ENCODE measurements at places on chromosomes 6 and 20.

- no peak for DNase-seq
Measured at GRCh38 chr6:47446669-47447330, 30.8 kb upstream of the CD2AP start.

DNA sequence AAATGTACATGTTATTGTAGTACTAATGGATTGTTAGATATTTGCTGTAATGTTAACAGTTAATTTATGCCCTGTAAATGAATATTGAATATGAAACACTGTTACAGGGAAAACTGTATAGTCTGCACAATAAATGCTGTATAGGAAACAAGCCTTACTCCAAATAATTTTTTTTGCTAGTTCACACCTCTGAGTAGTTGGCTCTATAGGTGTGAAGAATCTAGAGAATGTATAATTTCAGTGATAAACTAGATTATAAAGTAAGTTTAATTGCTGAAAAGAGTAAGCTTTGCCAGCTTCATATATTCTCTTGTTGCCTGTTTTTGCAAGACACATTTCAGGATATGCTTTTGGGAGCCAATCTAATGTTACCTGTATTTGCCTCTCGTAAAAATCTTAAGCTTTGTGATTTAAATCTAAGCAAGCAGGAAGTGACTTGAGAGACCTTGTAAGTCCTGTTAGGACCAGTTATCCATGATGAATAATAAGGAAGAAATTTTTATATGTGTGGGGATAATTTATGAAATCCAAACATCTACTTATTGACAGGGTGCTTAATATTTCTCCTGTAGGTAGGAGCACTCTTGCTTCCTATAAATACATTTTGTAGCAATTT, 232.4 kb downstream of the ZFAND3 start:
- DNase-seq: no peak

DNA sequence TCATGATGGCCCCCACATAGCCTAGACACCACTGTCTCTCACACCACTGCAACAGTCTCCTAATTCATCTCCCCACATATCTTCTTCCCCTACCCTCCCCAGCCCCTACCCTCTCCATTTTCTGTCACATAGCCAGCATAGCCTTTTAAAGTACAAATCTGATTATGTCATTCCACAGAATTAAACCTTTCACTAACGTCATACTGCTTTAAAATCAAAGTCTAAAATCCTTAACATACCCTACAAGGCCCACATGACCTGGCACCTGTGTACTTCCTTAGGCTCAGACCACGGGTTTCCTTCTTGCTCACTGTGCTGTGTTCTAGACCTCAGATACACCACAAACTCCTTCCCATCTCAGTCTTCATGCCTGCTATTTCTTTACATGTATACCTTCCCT, 5.9 kb downstream of the OSTM1 start:
- DNase-seq: no peak

- no peak for DNase-seq
Measured at GRCh38 chr6:56314683-56315523, 67.5 kb upstream of the COL21A1 start.

- DNase-seq: no peak
Measured at GRCh38 chr20:48776306-48776705, 51.5 kb downstream of the PREX1 start.

GRCh38 chr6:105428342-105428957, 25.6 kb upstream of the PREP start:
- no peak for DNase-seq

- no peak for DNase-seq
Measured at GRCh38 chr6:16648003-16648402, 113.3 kb downstream of the ATXN1 start.

DNA sequence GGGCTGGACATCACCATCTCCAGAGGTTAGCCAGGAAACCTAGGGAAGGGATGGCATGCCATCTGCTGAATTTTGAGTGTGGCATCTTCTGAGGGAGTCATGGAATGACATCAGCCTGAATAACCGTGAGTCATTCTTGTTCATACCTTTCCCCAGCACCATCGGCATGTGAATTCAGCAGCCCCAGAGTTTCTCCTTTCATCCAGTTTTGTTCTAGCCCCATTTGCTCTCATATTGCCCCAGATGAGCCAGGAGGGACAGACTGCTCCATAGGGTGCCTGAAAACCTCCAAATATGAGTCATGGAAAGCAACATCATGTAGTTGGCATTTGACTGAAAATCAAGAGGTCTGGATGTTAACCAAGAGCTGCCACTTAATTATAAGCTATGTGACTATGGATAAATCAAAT, 219.2 kb upstream of the SGK1 start:
- DNase-seq: no peak

DNA sequence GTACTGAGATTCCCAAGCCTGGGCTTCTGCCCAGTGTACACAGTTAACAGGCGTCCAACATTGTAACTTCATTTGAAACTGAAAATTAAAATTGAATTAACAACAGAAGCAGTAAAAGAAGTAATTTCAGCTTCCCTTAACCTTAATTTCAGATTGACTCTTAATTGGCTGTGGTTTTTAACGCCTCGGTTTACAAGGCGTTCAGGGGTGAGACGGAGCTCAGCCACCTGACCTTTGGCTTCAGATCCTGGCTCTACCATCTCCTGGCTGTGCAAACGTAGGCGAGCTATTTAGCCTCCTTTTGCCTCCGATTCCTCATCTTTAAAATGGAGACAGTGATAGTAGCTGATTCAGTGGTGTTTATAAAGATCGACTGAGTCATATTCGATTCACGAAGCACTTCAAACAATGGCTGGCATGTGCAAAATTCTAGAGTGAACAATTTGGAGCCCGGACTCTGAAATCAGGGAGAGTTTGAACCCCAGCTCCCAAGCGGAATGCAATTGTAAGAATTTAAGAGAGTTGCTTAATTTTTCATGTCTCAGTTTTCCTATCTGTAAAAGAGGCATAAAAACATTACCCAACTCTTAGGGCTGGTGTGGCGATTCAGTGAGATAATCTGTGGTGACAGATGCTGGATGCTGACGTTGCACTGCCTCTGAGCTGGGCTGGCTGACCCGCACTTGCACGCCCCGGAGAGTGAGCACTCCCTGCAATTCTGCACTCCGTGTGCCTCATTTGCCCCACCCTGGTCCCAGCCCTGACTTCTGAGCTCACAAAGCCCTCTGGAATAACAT, 23.5 kb upstream of the OCSTAMP start:
- DNase-seq: no peak

All from central memory CD8-positive, alpha-beta T cell (primary cell).